ENCODE measurements at places on chromosomes 7 and 10.

DNA sequence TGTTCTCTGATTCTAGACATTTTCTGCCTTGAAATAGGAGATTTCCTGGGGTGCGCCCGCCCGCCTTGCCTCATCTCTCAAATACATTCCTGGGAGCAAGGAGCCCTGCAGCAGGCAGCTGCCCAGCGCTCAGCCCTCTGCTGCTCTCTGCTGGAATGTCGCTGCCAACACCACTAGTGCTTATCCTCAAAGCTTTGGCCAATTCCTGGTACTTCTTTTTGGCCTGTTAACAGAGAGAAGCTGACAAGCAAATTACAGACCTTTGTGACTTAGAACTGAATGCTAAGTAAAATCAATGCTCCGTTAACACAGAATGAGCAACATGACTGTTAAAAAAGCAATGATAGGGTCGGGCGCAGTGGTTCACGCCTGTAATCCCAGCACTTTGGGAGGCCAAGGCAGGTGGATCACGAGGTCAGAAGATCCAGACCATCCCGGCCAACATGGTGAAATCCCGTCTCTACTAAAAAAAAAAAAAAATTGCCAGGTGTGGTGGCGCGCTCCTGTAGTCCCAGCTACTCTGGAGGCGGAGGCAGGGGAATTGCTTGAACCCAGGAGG lies 41.9 kb upstream of the SYPL1 start:
- DNase-seq: peak; percentile 87

- no peak for DNase-seq
Measured at GRCh38 chr10:31041011-31041410, 9.3 kb upstream of the ZNF438 start.

DNA sequence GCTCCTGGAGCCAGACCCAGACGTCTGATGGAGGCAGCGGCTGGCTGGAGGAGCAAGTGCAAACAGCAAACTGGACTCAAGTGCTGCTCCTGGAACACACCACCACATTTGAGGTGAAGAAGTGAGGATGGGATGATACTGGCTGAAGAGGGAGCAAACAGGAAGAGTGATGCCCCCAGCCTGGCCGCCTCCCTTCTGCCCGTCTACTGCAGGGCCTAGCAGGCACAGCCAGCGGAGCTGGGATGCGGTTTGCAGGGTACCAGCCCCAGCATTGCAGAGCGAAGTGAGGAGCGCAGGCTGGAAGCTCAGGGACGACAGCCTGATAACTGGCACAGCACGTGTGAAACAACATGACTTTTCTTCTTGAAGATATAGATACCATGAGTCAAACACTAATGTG lies 111.8 kb upstream of the ZNF32 start:
- DNase-seq: no peak

DNA sequence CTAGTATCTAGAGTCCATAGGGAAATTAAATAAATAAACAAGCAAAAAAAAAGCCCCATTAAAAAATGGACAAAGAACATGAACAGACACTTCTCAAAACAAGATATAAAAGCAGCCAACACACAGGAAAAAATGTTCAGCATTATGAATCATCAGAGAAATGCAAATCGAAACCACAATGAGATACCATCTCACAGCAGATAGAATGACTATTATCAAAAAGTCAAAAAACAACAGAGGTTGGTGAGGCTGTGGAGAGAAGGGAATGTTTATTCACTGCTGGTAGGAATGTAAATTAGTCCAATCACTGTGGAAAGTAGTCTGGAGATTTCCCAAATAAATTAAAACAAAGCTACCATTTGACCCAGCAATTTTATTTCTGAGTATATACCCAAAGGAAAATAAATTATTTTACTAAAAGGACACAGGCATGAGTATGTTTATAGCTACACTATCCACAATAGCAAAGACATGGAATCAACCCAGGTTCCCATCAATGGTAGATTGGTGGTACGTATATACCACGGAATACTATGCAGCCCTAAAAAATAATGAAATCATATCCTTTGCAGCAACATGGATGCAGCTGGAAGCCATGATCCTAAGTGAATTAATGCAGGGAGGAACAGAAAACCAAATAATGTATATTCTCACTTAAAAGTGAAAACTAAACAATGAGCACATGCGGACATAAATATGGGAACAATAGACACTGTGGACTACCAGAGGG lies 366.5 kb upstream of the SEMA3C start:
- no peak for DNase-seq

DNA sequence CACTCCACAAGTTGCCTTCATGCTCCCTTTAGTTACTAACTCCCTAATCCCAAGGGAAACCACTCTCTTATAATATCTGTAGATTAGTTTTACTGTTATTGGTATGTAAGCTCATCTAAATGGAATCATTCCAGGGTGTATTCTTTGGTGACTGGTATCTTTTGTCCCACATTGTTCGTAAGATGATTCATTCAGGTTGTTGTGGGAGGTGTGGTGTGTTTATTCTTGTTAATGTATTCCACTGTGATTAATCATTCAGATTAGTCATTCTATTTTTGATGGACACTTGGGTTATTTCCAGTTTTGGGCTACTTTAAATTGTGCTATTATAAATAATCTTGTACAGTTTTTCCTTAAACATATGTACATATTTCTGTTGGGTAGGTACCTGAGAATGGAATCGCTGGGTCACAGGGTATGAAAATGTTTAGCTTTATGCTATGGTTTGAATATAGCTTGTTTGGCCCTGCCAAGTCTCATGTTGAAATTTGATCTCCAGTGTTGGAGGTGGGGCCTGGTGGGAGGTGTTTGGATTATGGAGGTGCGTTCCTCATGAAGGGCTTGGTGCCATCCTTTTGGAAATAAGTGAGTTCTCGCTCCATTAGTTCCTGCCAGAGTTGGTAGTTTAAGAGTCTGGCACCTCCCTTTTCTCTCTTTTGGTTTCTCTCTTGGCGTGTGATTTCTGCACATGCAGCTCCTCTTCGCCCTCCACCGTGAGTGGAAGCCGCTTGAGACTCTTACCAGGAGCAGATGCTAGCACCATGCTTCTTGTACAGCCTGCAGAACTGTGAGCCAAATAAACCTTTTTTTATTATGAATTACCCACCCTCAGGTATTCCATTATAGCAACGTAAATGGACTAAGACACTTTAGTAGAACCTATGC lies 13.8 kb downstream of the BTRC start:
- DNase-seq: no peak

DNA sequence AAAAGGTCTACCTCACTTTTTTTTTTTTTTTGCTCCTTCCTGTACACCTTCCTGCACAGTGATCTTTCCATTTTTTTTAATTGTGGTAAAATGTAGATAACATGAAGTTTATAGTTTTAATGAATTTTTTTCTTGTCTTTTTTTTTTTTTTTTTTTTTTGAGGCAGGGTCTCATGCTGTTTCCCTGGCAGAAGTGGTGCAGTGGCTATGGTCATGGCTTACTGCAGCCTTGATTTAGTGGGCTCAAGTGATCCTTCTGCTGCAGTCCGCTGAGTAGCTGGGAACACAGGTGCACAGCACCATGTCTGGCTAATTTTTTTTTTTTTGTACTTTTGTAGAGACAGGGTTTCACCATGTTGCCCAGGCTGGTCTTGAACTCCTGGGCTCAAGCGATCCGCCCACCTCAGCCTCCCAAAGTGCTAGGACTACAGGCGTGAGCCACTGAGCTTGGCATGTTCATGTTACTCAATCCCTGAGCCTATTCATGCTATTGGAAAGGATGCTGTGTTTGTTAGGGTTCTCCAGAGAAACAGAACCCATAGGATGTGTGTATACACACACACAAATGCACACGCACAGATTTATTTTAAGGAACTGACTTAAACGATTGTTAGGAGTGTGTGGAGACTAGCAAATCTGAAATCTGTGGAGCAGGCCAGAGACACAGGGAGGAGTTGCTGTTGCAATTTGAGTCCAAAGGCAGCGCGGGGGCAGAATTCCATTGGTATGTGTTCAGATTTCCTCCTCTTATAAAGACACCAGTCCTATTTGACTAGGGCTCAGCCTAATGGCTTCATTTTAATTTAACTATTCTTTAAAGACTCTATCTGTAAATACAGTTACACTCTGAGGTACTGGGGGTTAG lies 29.1 kb downstream of the GALNT11 start:
- no peak for DNase-seq

DNA sequence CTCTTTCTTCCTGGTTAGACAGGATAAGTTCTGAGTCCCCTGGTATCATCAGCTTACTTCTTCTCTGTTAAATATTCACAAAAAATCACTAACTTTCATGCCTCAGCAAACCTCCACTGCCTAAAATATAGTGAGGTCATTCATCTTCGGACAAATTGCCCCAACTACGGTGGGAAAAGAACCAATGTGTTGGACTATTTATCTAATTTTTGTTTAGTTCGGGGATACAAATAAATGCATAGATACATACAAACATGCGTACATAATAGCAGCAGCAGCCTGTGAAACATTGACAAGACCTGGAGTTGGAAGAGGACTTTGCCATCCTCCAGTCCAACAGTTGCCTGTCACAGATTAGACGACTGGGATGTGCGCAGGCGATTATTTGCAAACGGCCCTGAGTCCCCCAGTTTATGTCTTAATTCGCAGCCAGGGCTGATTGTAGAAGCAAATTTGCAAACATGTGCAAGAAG lies 51.5 kb downstream of the EGFR start:
- no peak for DNase-seq

DNA sequence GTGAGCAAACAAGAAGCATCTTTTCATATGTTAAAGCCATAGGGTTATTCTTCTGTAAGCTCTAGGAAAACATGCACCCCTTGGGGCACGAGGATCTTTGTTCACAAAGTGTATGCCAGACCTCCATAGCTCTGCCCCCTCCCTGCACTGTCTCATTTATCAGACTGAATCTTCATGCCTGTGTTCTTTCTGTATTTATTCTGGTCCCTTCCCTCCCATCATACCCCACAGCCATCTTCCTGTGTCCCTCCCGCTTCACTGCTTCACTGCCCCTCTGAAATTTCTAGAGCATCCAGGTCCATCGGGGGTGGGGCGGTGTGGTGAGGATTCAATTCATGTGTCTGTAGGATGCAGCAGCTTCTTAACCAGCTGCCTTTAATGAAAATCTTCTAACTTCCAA lies 7.5 kb downstream of the EPHB6 start:
- no peak for DNase-seq

DNA sequence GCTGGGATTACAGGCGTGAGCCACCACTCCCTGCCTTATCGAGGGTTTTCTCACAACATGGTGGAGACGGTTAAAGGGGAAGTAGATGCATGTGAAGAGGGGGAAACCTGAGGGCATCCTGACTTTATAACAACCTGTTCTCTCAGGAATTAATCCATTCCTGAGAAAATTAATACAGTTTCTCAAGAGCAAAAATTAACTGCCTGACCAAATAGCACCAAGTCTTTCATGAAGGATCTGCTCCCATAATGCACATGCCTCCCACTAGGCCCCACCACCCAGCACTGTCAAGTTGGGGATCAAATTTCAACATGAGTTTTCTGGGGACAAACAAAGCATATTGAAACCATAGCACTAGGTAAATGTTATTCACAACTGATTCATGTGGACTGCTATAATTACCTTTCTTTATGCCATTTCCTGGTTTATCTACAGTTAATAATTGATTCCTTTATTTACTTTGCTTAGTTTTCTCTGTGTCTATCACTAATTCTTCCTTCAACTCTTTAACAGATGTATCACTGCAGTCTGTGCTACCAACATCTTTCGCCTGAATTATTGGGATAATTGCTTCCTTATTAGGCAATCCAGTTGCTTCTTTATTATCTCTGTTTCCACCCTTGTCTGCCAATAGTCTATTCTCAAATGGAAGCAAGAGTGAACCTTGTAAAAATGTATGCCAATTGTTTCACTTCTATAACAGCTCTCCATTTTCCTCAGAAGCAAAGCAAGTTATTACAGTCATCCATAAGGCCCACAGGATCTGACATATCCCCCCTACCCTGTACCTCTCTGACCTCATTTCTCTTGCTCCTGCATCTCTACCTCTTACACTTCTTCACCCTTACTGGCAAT lies 12.9 kb upstream of the MICU1 start:
- DNase-seq: no peak

- no peak for DNase-seq
Measured at GRCh38 chr7:70000737-70001348, 402.6 kb downstream of the AUTS2 start.

GRCh38 chr7:137209151-137209817 lies 134.2 kb downstream of the PTN start:
- DNase-seq: no peak

- DNase-seq: no peak
Measured at GRCh38 chr10:84820120-84820519, 491.7 kb downstream of the CCSER2 start.

GRCh38 chr7:80053124-80053523 lies 81.5 kb upstream of the GNAI1 start:
- DNase-seq: no peak

GRCh38 chr7:24143547-24143946 lies 140.4 kb upstream of the NPY start:
- no peak for DNase-seq

DNA sequence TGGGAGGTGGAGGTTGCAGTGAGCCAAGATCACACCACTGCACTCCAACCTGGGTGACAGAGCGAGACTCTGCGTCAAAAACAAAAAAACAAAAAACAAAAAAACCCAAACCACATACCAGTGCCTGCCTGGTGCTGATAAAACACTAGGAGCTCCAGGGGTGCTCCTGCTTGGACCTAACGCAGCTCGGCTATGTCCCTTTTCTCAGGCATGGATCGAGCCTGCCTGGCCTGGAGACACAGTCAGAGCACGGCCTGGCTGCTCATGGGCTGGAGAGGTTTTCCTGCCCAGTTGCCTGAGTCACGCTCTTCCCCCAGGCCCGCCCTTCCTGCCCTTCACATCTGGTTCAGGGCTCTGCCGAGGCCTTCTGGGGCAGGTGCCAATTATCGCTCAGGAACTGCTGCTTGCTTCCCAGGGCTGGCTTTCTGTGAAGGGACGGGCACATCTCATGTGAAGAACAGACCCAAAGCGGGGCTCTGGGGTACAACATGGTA lies 12.6 kb upstream of the NPFFR1 start:
- peak; percentile 88 for DNase-seq

DNA sequence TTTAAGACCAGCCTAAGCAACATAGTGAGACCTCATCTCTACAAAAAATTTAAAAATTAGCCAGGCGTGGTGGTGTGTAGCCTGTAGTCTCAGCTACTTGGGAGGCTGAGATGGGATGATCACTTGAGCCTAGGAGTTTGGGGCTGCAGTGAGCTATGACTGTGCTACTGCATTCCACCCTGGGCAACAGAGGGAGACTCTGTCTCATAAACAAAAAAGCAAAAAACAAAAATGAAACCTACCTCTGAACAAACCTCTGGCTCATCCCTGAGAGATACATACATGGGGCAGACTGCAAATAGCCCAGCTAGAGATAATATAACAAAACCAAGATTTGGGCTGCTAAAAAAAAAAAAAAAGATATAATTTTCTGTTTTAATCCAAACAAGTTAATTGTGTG lies 19.5 kb downstream of the C10orf67 start:
- no peak for DNase-seq

DNA sequence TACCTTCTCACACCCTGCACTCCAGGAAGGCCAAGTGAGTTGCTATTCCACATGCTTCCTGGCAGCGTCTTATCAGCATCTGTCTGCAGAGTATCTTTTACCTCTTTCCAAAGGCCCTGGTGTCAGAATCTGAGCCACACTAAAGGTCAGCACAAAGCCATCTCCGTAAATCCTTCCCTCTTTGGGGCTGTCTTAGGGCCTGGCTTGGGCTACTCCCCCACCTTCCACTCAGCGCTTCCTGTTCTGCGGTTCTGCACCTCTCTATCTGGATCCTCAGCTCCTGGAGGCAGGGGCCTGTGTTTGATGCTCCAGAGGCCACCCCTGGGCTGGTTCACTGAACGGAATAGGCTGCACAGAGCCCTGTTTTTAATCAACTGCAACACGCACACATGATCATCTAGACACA lies 334.8 kb upstream of the GALNT17 start:
- no peak for DNase-seq

Data from left lung (tissue), 14 donors.